ENCODE measurements at places on chromosomes 3 and 15.
A peak's percentile ranks its signal among the peaks of the same experiment; 100 is the strongest.

DNA sequence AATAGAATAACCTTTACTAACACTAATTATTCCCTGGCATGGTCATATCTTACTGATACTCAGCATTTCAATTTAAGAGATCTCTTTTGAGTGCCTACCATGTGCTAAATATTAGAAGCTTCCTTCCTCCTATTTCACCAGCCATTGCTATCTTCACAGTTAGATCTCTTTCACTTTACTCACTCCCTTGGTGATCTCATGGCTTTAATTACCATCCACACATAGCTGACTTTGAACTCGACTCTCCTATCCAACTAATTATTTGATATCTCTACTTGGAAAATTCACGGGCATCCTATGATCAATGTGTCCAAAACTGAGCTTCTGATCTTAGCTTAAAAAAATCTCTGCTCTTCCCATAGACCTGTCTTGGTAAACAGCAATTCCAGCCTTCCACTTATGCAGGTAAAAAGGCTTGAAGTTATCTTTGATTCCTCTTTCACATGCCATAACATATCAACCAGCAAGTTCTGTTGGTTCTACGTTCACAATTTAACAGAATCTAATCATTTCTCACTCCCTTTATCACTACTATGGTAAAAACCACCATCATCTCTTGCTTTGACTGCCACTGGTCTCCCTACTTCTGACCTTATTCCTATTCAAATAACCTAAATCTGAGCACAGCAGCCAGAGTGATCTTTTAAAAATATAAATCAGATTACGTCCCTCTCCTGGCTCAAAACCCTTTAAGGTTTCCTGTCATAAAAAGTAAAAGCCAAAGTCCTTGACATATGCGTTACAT, 41.8 kb downstream of the HLTF start:
- no peak for DNase-seq

DNA sequence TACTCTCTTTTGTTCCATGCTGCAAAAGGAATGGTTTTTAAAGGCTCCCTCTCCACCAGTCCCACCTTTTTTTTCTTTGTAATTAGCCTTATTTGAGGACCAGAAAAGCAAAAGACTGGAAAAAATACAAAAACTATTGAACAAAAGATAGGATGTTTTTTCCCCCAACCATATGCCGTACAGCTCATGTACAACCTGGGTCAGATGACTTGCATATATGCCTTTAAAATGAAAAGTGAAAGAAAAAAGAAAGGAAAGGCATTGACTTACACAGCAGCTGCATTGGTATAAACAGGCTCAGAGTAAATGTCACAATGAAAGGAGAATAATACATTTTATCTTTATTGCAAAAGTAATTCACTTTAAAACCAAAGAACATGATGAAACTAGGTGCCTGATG, 69.5 kb upstream of the CMC1 start:
- DNase-seq, result no peak

GRCh38 chr3:27312044-27312668, 57.0 kb downstream of the NEK10 start:
- peak; percentile 48 for DNase-seq

DNA sequence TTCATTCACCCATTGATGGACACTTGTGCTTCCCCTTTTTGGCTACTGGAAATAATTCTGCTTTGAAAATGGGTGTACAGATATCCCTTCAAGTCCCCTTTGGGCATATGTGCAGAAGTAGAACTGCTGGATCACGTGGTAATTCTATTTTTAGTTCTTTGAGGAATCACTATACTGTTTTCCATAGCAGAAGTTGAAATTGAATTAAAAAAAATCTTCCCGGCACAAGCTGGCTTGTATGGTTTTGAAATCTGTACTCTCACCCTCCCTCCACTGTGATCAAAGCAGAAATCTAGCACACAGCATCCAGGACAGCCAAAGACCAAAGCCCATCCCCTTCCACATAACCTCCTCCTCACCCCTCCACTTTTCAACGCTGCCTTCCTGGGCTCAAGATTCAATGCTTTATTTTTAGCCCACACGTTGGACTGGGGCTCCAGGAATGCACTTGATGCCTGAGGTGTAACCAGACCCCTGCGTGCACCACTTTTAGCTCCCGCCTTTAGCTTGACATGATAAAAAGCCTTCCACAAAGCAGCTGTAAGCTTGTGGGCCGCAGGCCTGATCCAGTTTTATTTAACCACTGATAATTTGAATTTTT, 29.9 kb downstream of the TMEM40 start:
- no peak for DNase-seq

- no peak for DNase-seq
These were observed 315.9 kb downstream of the ZIC4 start for GRCh38 chr3:147090461-147090860.

- DNase-seq, result no peak
These were observed 390.8 kb upstream of the ZNF385D start for GRCh38 chr3:22141769-22142168.

DNA sequence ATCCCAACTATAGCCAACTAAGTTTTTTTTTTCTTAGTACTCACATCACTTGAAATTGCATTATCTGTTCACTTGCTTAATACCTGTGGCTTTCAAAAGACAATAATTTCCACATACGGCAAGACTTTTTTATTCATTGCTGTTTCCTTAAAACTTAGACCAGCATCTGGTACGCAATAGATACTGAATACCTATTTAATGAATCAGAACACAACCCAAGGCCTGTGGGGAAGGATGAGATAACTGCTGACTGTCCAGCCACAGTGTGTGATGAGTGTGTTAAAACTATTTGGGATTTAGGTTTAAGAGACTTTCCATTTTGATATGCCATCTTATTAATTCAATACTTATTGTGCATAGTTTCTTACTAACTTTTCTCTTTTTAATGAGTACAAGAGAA, 988.7 kb downstream of the NTRK3 start:
- no peak for DNase-seq

- DNase-seq, result peak; percentile 89
These were observed 83.5 kb upstream of the BCL6 start for GRCh38 chr3:187828579-187829452.

- DNase-seq, result peak; percentile 95
These were observed 91.3 kb downstream of the SHQ1 start for GRCh38 chr3:72756900-72757299.

DNA sequence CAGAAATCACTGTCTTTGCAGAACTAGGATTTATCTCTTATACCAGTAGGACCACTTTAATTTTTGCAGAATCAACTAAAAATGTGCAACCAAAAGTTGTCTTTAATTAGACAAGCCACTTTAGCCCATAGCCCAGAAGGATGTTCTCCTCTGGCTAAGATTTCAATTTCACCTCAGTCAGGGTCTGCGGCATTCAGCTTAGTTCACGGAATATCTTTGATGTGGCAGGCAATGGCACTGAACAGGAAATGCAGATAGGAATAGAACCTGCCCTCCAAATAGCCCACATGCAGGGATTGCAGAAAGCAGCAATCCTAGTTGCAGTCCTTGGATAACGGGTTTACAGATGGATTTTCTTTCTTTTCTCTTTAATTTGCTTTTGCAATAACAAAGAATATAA, 100.8 kb downstream of the MESD start:
- DNase-seq, result no peak

GRCh38 chr15:84844964-84845363, 27.8 kb downstream of the ALPK3 start:
- DNase-seq, result no peak

GRCh38 chr15:63891079-63891767, 57.5 kb upstream of the HERC1 start:
- peak; percentile 75 for DNase-seq

- DNase-seq, result no peak
These were observed 13.3 kb upstream of the TNFSF10 start for GRCh38 chr3:172536505-172536904.

- DNase-seq, result no peak
These were observed 979.6 kb upstream of the NR2F2 start for GRCh38 chr15:95350908-95351307.

GRCh38 chr15:76861815-76862397, 43.2 kb downstream of the SCAPER start:
- no peak for DNase-seq

DNA sequence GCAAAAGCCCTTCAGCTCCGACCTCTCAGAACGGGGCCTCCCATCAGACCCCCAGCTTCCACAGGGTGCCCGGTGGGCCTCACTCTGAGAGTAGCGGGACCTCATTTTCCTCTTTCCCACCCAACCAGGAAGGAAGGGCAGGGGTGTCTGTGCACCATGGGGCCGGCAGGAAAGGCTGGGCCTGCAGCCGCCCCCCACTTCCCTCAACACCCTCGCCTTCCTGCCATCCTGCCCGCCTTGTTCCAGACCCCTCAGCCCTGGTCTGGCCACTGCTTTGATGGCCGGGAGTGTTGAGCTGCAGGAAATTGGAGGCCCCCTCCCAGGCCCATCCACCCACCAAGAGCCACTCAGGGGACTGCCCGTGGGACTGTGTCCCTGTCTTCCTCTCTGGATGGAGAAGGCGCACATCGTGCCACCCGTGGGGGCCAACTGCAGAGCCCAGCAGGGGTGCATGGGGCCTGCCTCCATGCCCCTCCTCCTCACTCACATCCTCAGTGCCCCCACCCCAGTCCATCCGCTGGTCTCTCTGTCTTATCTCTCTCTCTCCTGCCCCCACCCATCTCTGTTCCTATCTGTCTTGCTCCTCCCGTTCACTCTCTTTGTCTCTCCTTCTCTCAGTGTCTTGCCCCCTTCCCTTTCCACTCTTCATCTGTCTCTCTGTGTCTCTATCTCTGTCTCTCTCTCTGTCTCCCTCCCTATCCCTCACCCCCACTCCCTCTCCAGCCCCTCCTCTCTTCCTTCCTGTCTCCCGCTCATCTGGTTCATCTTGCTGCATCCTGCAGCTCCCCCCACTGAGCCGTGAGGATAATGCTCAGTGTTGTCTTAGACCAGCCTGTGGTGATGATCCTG, 1.8 kb upstream of the PLXND1 start:
- peak; percentile 58 for DNase-seq

- DNase-seq, result no peak
These were observed 2.5 kb upstream of the EOMES start for GRCh38 chr3:27724459-27725197.

GRCh38 chr15:77493324-77493907, 72.7 kb downstream of the HMG20A start:
- peak; percentile 13 for DNase-seq

- no peak for DNase-seq
These were observed 5.7 kb downstream of the SH3BP5 start for GRCh38 chr3:15326673-15327072.

DNA sequence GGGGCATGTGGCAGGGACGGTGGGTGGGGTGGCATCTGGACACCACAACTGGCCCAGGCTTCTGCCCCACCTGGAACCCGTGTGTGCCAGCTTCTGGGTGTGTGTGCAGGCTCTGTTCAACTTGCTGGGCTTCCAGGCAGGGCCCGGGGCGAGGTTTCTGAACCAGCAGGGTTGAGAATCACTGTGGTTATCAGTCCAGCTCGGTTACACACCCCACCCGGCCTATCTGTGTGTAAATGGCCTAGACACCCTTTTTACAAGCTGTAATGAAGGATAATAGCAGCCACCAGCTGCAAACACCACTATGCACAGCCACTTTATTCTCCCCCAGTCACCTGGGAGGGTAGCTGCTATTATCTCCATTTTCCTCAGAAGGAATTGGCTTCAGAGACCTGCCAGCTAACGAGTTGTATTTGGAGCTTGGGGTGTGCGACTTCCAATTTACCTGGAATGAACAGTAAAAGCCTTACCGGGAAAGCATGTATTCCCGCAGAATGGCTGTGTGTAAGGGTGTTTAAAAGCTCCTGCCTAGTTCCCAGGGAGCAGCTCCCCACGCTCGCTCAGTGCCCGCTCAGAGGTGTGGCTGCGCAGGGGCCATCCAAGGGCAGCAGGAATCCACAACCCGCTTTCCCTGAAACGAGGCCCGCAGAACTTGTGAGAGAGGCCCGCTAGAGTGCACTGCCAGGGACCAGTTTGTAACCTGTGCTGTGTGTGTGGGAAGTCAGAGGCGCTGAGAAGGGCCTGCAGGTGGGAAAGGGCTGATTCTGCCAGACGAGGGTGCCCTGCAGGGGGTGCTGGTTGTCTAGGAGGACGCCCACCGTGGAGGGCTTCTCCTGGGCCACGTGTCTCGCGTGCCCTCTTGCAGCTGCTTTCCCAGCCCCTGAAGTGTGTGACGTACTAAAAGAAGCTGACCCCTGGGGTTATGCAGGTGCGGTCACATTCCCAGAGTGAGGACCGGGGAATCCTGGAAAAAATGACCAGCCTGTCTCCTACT, 83.5 kb downstream of the C3orf70 start:
- no peak for DNase-seq

DNA sequence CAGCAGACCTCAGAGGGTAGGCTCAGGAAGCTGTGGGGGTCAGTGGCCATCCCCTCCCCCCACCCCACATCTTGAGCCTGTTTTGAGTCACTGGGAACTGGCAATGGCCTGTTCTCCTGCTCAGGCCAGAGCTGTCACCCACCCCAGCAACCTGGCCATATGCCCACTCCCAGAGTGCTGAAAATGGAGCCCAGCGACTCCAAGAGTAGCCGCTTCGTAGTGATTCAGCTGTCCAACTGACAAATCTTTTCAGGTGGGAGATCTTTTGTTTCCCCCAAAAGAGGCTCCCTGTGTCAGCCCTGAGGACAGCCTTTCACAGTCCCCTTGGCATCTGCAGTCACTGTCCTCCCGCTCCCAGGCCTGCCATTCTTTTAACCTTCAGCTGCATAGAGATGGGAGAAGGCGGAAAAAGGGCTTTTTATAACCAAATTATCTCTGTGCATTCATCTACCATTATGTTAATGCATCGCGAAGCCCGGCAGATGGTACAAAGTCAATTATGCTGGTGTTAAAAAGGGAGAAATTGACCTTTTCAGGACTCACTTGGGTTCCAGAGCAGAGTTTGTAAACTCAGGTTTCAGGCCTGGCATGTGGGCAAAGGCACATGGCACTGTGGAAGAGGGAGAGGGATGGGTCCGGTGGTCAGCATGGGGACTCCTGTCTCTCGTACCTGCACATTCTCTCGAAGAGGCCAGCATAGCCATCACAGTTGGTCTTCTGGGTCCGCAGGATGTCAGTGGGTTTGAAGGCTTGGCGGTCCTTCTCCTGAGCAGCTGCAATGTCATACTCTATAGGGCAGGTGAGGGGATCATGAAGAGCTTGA, 32.1 kb downstream of the KY start:
- no peak for DNase-seq

DNA sequence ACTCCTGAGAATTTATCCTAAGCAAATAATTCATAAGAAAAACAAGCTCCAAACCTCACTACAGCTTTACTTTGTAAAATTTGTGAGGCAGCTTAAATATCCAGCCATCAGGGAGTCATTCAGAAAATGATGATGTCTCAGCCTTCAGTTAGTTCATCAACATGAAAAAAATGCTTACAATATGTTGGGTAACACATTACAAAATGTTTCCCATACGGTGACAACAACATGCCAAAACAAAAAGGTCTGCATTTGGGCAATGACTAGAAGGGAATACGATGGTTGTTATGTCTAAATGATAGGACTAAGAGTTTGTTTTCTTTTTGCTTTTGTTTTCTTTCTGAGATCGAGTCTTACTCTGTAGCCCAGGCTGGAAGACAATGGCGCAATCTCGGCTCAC, 47.0 kb upstream of the CFAP161 start:
- DNase-seq, result no peak
